ENCODE measurements at places on chromosomes 5 and 9.
A peak's percentile ranks its signal among the peaks of the same experiment; 100 is the strongest.

DNA sequence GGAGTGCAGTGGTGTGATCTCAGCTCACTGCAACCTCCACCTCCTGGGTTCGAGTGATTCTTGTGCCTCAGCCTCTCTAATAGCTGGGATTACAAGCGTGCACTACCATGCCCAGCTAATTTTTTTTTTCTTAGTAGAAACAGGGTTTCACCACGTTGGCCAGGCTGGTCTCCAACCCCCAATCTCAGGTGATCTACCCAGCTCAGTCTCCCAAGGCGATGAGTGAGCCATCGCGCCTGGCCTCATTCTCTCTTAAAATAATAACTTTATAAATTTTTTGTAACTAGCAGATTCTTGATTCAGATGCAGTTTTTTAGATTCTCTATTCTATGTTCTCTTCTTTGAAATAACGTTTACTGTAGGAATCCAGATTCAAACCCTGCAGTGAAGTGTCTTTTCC is 127.1 kb downstream of the GDNF start:
- no peak for DNase-seq

GRCh38 chr9:71681104-71681707 is 87.1 kb downstream of the CEMIP2 start:
- no peak for DNase-seq

DNA sequence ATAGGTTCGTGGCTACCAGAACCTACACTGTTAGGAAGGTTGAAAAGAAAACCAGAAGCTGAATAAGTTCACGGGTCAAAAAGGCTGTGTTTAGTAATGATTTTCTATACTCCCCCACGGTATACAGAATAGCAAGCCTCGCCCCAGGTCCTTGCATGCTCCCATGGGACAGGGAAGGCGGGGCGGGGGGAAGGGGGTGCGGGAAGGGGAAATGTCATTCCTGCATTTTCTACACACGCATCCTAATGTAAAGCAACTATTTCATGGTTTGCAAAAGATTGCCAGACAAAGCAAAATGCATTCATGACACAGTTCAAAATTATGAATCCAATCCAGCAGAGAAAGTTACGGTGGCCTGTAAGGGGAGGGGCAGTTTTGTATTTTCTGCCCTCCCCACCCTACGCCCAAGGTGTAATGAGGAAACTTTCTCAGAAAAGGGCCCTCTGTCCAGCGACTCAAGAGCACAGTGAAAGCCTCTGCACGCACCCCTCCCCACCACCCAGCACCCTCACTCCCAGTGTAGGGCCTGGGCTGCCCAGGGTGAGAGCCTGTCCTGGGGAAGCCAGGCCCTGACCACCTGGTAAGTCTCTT is 105.2 kb downstream of the ROR2 start:
- no peak for DNase-seq

GRCh38 chr9:27765266-27766072 is 192.2 kb upstream of the C9orf72 start:
- no peak for DNase-seq

DNA sequence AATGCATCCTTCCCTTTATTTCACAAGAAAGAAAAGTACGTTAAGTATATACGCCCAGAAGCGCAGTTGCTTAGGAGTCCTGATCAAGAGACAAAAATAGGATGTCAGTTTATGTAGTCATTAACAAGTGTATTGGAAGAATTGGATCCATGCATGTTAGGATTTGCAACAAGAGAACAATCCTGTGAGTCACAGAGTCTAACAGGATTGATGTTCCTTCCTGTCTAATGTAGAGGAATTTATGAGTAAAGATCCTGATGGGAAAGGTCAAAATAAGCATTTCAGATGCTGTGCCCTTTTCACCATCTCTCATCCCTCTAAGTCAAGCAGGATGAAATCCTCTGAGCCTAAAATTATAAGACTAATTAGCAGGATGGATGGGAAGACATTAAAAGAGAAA is 406.0 kb upstream of the GRIA1 start:
- no peak for DNase-seq

DNA sequence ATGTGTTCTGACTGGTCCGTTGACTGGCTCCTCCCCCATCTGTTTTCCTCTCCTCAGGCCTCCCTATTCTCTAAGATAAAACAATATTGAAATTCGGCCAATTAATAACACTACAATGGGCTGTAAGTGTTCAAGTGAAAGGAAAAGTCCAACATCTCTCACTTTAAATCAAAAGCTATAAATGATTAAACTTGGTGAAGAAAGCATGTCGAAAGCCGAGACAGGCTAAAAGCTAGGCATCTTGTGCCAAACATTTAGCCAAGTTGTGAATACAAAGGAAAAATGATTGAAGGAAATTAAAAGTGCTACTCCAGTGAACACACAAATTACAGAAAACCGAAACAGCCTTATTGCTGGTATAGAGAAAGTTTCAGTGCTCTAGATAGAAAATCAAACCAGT is 310.6 kb downstream of the SPOCK1 start:
- no peak for DNase-seq

DNA sequence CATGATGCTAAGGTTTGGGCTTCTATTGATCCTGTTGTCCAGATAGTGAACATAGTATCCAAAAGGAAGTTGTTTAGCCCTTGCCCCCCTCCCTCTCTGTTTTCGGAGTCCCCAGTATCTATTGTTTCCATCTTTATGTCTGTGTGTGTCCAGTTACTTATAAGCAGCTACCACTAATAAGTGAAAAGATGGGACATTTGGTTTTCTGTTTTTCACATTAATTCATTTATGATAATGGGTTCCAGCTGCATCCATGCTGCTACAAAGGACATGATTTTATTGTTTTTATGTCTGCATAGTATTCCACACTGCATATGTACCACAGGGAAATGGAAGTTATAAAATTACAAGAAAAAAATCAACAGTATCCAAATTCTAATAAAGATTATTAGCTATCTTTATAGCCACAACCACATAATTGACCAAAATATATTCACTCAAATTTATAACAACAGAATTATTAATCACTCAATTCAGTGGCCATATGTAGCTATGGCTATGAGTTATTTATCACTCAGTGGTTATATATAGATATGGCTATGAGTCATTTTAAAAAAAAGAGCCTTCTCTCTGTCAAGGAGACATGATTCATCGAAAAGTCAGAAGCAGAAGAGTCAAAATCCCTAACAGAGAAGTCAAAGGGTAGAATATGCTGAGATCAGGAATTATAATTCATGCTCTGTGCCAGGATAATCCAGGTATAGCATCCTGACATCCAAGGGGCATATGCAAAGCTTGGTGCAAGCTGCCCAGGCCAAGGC is 367.5 kb downstream of the DEPDC1B start:
- peak; percentile 16 for DNase-seq

DNA sequence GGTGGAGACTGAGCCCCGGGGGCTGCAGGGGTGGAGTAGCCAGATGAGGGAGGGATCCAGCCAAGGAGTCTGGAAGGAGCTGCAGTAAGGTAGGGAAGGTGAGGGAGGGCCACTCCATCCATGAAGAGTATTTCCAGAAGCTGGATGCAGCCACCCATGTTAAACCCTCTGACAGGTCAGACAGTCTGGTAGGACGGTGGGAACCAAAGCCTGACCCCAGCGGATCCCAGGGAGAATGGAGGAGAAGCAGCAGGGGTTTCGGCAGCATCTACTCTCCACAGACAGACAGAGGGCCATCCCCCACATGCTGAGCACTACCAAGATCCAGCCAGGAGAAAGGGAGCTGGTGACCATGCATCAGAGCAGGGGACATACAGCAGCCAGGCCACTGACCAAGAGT is 22.5 kb upstream of the S1PR3 start:
- no peak for DNase-seq

GRCh38 chr5:180142021-180142765 is 66.8 kb downstream of the RASGEF1C start:
- no peak for DNase-seq

GRCh38 chr5:24805230-24805629 is 160.5 kb upstream of the CDH10 start:
- DNase-seq = no peak

- no peak for DNase-seq
Observed at GRCh38 chr5:53350368-53350767, 130.1 kb upstream of the FST start.

DNA sequence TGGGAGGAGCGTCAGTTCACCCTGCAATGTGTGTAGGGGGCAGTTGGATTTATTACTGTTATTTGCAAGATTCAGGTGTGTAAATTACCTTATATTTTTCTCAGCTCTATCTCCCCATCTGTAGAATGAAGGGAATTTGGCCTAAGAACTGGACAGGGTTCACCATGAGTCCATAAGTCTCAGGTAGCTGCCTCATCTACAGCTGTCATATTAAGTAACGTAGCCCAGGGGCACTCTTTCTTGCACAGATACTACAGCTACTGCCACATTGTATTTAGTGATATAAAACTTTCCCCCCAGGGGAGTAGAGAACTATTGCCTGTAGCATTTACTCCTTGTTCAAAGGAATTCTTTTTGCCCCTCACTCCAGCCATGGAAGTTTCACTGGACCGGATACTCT is 301.4 kb upstream of the ZNF608 start:
- no peak for DNase-seq

GRCh38 chr5:74492230-74492629 is 148.3 kb downstream of the ENC1 start:
- DNase-seq = no peak

DNA sequence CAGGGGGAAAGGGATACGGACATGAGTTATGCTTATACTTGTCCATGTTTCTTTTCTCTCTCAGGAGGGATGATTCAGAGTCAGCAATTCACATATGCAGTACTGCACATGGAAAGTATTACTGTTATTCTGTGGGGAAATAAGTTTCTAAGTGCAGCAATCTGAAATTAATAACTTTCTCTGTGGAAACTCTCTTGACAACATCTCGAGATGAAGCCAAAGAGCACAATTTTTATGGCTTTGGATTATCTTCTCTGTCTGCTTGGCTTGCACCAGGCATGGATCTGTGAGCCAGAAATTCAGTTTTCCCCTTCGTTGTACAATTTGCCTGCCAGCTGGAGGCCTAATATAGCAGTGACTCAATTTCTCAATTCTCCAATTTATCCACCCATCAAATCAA is 2.5 kb upstream of the NDFIP1 start:
- DNase-seq = peak; percentile 71

- DNase-seq = no peak
Observed at GRCh38 chr5:107518190-107518589, 152.5 kb downstream of the EFNA5 start.

- DNase-seq = no peak
Observed at GRCh38 chr9:135563039-135563476, 1.5 kb downstream of the PAEP start.

- no peak for DNase-seq
Observed at GRCh38 chr5:152632360-152632759, 227.3 kb upstream of the NMUR2 start.

GRCh38 chr5:8905021-8905420 is 640.9 kb downstream of the SEMA5A start:
- DNase-seq = peak; percentile 13

- no peak for DNase-seq
Observed at GRCh38 chr5:61942462-61943049, 363.4 kb upstream of the KIF2A start.

GRCh38 chr9:114271556-114272510 is 51.1 kb upstream of the ORM1 start:
- DNase-seq = no peak

- no peak for DNase-seq
Observed at GRCh38 chr9:86902991-86903733, 44.1 kb downstream of the GAS1 start.

DNA sequence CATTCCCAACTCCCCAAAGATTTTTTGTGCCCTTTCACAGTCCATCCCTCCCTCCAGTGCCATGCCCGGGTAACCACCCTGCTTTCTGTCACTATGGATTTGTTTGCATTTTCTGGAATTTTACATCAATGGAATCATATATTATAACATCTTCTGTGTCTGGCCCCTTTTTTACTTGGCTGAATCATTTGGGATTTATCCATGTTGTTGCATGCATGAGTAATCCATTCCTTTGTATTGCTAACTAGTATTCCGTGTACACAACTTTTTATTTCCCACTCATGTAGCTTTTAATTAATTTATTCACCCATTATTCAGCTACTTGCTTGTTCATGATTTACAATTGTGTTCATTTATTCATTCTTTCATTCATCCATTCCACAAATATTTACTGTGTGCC is 94.1 kb downstream of the FGF18 start:
- DNase-seq = peak; percentile 33

- DNase-seq = no peak
Observed at GRCh38 chr9:76595645-76596044, 136.7 kb downstream of the GCNT1 start.

GRCh38 chr5:138661291-138661960 is 86.2 kb upstream of the HSPA9 start:
- no peak for DNase-seq

DNA sequence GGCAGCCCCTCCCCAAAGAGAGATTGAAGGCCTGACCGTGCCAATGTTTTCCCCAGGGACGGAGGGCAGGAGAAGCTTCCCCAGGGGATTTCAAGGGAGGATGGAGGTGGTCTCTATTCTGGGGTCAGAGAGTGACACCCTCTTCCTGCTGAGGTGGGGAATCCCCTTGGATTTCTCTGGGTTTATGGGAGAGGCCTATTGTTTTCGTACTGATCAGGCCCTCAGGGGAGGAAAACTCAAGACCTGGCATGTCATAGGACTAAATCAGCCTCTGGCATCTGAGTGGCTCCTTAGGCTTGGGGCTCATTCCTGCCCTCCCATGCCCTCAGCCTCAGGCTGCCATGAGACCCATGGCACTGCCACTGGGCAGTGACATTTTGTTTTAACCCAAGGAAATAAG is 44.6 kb downstream of the IRF1 start:
- no peak for DNase-seq

DNA sequence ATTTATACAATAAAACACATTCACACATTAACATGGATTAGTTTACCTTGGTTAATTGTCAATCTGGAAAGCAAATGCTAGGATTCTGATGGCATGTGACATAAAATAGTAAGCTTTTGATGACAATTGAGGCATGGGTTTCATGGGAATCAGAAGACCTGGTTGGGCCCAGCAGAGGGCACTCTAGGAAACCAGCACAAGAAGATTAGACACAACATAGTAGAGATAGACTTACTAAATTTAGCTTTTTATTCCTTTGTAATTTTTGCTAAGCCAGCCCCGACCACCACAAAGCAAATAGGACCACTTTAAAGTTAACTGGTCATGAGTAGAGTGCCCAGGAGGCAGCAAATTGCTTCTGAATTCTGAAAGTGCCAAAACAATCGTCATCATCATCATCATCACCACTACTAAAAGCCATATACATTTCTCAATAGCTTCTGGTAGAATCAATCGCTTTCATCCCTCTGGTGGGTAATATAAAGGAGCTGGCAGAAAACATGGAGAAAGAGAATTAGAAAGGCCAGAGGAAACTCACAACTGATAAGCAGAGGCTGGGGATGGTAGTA is 163.2 kb downstream of the ARRDC3 start:
- DNase-seq = no peak
